ENCODE measurements at places on chromosomes 7 and 10. TPM values are rescaled to one million over a fixed set of nuclear protein-coding genes. Genes with fewer than 3 reads are reported as not detected.

XRCC2 gene
- 0.28 TPM for total RNA-seq

MAGI2 gene
- 1.7 TPM for total RNA-seq

COL26A1 gene
- total RNA-seq, result not detected

HYAL4 gene
- 0.14 TPM for total RNA-seq

GRID1 gene
- total RNA-seq, result not detected

PDE6C gene
- total RNA-seq, result not detected

LRRC17 gene
- 0.28 TPM for total RNA-seq

NEURL1 gene
- total RNA-seq, result 1.6 TPM

All from nasal cavity respiratory epithelium epithelial cell of viscerocranial mucosa (primary cell).